ENCODE measurements at places on chromosomes 16 and 17.
A peak's percentile ranks its signal among the peaks of the same experiment; 100 is the strongest.

GRCh38 chr16:88713568-88714419 is 7.5 kb downstream of the CTU2 start:
- no peak overlapping the region for H3K4me3 ChIP-seq
- DNase-seq: no peak
- no peaks in the 10 kb centered on the region for H3K36me3 ChIP-seq

GRCh38 chr17:7651097-7651664 is 455 bp downstream of the ATP1B2 start:
- H3K36me3 ChIP-seq: peaks cover 3% of the 10 kb centered on the region
- H3K4me3 ChIP-seq: peak overlapping the region; percentile 97
- H3K27ac ChIP-seq: peak overlapping the region; percentile 62
- peaks cover 19% of the 10 kb centered on the region for H3K4me1 ChIP-seq
- peaks cover 36% of the 10 kb centered on the region for H3K27me3 ChIP-seq

- DNase-seq: no peak
- peak overlapping the region; percentile 68 for H3K4me3 ChIP-seq
- H3K27ac ChIP-seq: no peak overlapping the region
- peaks cover 13% of the 10 kb centered on the region for H3K4me1 ChIP-seq
Measured at GRCh38 chr17:82372249-82373071, 895 bp downstream of the UTS2R start.

DNA sequence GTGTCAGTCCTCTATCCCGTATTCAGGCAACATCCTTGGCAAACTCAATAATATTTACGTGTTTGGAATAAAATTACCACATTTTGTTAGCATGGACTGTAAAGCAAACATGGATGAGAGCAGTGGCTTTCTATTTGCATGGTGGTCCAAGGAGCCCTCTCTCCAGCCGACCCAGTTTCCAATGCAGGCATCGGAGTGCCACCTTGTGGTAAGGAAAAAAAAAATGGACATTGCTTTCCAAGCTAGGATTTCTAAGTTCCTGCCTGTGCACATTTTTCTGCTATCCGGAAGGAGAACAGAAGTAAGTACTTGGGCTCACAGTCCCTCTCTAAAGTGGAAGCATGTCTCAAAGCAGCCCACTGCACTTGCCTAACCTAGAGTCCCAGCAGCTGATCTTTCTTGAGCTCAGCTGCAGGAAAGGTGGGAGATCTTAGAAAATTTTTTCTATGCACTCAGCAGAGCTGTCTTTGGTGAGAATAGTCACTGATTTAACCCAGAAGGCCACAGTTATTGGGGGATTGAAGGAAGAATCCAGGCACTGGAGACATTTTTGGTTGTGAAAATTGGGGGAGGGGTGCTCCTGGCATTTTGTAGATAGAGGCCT is 46.0 kb upstream of the ERCC4 start:
- H3K4me3 ChIP-seq: no peak overlapping the region
- H3K4me1 ChIP-seq: no peaks in the 10 kb centered on the region
- DNase-seq: no peak
- H3K27ac ChIP-seq: no peak overlapping the region
- H3K27me3 ChIP-seq: peaks cover 46% of the 10 kb centered on the region

GRCh38 chr17:4641297-4642195 is at the start of gene ALOX15:
Gene ALOX15, minus strand, starts transcription at chr17:4641678. Its CDS starts 27 bp downstream, at chr17:4641651.
- H3K27ac ChIP-seq: no peak within 1 kb of the TSS
- H3K27me3 ChIP-seq: peaks cover 74% of the 10 kb centered on the region
- peaks cover 8% of the 10 kb centered on the region for H3K4me1 ChIP-seq

- H3K27ac ChIP-seq: no peak overlapping the region
- no peaks in the 10 kb centered on the region for H3K36me3 ChIP-seq
Measured at GRCh38 chr16:13118091-13118490, 216.7 kb downstream of the SHISA9 start.

GRCh38 chr17:77772899-77773358 is 185.6 kb upstream of the TNRC6C start:
- no peaks in the 10 kb centered on the region for H3K27me3 ChIP-seq
- H3K27ac ChIP-seq: peak overlapping the region; percentile 68
- H3K4me3 ChIP-seq: peak overlapping the region; percentile 33
- no peak for DNase-seq
- H3K4me1 ChIP-seq: peaks cover 15% of the 10 kb centered on the region

DNA sequence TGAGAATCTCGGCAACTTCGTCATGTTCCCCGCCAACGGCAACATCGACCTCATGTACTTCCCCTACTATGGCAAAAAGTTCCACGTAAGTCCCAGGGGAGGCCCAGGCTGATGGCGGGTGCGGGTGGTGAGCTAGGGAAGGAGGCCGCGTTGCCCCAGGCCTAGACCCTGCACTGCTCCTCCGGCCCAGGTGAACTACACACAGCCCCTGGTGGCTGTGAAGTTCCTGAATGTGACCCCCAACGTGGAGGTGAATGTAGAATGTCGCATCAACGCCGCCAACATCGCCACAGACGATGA is 4.8 kb downstream of the ATP1B2 start:
- H3K27ac ChIP-seq: no peak overlapping the region
- peaks cover 15% of the 10 kb centered on the region for H3K27me3 ChIP-seq
- no peak overlapping the region for H3K4me3 ChIP-seq
- peaks cover 10% of the 10 kb centered on the region for H3K4me1 ChIP-seq

DNA sequence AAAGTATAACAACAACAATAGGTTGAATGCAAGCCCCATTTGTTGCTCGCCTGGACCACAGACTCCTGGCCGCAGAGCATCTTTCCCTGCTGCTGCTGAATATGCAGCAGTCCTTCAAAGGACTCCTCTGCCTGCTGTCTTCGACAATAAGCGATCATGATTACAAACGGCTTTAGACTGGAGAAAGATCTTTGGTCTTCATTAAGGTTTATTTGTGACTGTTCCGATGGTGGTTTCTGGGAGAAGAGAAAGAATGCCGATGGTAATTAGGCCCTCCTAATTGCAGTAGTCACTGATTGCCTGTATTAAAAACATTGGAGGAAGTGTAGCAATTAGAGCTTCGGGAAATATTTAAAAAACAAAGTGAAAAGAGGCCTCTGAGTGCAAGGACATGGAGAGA is 138.2 kb downstream of the CACNG3 start:
- peaks cover 2% of the 10 kb centered on the region for H3K36me3 ChIP-seq
- no peak overlapping the region for H3K27ac ChIP-seq
- no peak overlapping the region for H3K4me3 ChIP-seq
- H3K27me3 ChIP-seq: peaks cover 43% of the 10 kb centered on the region

GRCh38 chr16:16027728-16028310 is 78.4 kb downstream of the ABCC1 start:
- peaks cover 36% of the 10 kb centered on the region for H3K4me1 ChIP-seq
- no peak overlapping the region for H3K4me3 ChIP-seq
- no peaks in the 10 kb centered on the region for H3K36me3 ChIP-seq
- H3K27me3 ChIP-seq: no peaks in the 10 kb centered on the region
- no peak for DNase-seq
- peak overlapping the region; percentile 98 for H3K27ac ChIP-seq

- no peaks in the 10 kb centered on the region for H3K27me3 ChIP-seq
- no peak overlapping the region for H3K4me3 ChIP-seq
- H3K36me3 ChIP-seq: peaks cover 5% of the 10 kb centered on the region
- H3K4me1 ChIP-seq: peaks cover 3% of the 10 kb centered on the region
- DNase-seq: no peak
- no peak overlapping the region for H3K27ac ChIP-seq
Measured at GRCh38 chr17:44850612-44851011, 2.9 kb downstream of the HIGD1B start.

DNA sequence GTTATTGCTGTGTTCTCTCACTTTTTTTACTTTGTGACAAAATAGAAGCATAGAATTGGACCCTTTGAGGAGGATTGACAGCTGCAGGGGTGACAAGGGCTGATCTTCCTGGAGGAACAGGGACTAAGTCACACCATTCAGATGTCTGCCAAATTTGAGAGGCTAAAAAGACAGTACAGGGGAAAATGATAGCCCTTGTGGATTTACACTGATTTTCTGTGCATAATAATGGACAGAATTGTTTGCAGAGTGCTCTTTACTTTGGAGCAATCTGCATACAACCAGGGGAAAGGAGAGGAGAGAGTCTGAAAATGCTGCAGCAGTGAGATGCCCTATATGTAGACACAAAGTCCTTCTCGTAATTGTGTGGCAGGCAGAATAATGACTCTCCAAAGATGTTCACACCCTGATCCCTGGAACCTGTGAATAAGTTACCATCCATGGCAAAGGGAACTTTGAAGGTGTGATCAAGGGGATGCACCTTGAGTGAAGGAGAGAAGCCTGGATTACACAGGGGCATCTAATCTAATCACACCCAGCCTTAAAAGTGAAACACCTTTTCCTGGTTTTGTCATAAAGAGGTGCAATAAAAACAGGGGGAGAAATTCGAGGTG is 221.4 kb upstream of the CPHXL start:
- peaks cover 29% of the 10 kb centered on the region for H3K27me3 ChIP-seq
- no peak overlapping the region for H3K27ac ChIP-seq
- H3K4me1 ChIP-seq: peaks cover 2% of the 10 kb centered on the region
- no peak for DNase-seq

DNA sequence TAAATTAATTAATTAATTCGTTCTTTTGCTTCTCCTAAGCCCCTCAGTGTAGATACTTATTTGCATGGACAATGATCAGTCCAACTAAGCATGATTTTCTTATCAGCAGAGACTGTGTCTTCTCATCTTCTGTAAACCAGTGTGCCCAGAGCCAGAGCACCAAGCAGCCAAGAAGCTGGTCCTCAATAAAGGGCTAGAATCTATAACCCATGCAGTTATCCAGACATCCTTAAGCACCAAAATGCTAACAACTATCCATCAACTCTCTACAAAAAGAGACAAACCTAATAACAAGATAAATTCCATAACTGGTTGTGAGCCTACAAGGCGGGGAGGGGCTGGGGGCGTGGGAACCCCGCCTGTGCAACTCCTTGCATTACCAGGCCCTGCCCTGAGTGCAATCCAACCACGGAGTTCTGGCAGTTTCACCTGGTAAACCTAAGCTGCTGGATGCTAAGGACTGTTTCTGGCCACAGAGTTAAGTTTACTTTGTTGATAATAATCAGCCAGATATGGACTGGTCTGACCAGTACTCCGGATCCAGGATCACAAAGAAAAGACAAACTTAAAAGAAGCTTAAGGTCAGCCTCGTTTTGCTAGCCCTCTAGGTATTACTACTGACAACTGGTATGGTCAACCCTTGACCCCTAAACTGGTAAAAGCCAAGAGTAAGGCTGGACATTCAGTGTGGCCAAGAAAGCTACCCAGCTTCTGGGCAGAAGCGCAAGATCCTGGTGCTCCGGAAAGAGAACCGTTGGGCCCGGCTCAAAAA is 51.5 kb downstream of the ZFHX3 start:
- H3K4me3 ChIP-seq: no peak overlapping the region
- peaks cover 2% of the 10 kb centered on the region for H3K4me1 ChIP-seq
- no peak overlapping the region for H3K27ac ChIP-seq
- DNase-seq: no peak

DNA sequence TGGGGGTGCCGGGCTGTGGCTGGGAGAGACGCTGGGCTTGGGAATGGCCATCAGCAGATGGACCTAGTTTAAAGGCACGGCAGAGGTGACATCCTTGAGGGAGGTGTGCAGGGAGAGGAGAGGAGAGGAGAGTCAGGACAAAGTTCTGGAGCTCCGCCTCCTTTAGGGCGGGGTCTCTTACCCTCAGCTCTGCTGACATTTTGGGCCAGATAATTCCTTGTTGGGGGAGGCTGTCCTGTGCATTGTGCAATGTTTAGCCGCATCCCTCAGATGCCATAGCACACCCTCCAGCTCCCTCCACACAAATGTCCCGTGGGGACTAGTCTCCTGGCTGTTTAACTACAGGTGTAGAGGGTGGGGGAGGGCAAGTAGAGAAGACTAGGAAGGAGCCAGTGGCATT is 48.3 kb downstream of the ARHGAP23 start:
- peak overlapping the region; percentile 65 for H3K27ac ChIP-seq
- no peak for DNase-seq
- H3K4me3 ChIP-seq: no peak overlapping the region
- H3K4me1 ChIP-seq: peaks cover 5% of the 10 kb centered on the region
- peaks cover 5% of the 10 kb centered on the region for H3K36me3 ChIP-seq

- no peaks in the 10 kb centered on the region for H3K27me3 ChIP-seq
- H3K36me3 ChIP-seq: peaks cover 25% of the 10 kb centered on the region
- no peak for DNase-seq
- peak overlapping the region; percentile 73 for H3K27ac ChIP-seq
- H3K4me1 ChIP-seq: peaks cover 8% of the 10 kb centered on the region
Measured at GRCh38 chr16:15618392-15618791, 24.6 kb downstream of the MARF1 start.

DNA sequence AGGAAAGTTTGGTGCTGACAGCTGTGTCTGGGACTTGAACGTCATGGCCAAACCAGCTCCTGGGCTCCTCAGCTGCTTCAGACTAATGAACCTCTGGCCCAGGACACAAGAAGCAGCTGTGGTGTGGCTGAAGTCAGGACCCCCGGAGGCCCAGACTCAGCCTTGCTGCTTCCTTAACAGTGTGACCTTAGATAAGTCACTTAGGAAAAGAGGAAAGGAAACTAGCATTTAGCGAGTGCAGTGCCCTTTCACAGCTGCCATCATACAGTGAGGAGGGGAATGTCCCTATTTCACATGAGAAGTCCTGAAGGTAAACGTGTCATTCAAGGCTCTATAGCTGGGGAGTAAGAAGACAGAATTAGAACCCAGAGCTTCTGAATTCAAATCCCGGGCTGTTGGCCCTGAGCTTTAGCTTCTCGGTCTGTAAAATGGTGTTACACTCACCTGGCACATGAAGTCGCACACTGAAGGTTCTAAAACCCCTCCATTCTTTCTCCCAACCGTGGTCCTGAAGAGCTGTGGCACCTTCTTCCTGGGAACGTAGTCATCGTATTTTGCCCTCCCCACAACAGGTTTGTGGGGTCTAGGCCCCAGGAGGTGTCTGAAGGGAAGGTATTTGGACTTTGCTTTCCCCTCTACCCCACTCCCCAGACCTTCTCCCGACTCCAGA is 910 bp upstream of the RAMP2 start:
- DNase-seq: no peak
- H3K27me3 ChIP-seq: peaks cover 67% of the 10 kb centered on the region
- no peak overlapping the region for H3K27ac ChIP-seq
- peaks cover 3% of the 10 kb centered on the region for H3K36me3 ChIP-seq
- H3K4me3 ChIP-seq: peak overlapping the region; percentile 31

- no peaks in the 10 kb centered on the region for H3K36me3 ChIP-seq
- H3K27me3 ChIP-seq: no peaks in the 10 kb centered on the region
- H3K27ac ChIP-seq: no peak overlapping the region
- H3K4me3 ChIP-seq: no peak overlapping the region
Measured at GRCh38 chr17:11284811-11285210, 43.8 kb downstream of the SHISA6 start.

DNA sequence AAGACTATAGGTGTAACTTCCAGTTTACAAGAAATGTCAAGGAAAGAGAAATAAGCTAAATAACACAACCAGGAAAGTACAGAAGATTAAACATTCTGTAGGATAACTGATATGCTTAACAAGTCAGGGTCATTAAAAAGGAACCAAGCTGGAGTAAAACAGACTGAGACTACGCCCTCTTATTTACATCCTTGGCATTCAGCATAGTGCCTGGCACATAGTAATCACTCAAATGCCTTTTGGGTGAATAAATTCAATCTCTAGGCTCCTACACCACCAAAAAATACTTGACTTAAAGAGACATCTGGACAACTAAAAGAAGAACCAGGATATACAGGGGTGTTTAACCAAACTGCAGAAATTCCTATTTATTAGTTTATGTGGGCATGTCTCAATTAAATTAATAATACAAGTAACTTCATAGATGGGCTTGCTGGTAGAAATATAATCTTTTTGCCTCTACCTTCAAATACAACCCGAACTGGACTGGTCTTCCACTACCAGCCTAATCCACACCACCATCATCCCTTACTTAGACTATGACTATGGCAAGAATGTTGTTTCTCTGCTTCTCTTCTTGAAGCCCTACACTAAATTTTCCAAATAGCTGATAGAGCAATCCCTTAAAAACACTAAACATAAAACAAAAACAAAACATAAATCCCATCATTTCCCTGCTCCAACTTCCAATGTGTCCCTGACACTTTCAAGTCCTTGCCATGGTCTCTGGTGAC is 47.7 kb upstream of the ULK2 start:
- no peak overlapping the region for H3K4me3 ChIP-seq
- peaks cover 14% of the 10 kb centered on the region for H3K36me3 ChIP-seq
- DNase-seq: no peak
- H3K27me3 ChIP-seq: no peaks in the 10 kb centered on the region

Data from T-helper 17 cell (primary cell).